Activated B cell treated with CpG ODN at 0.5 μM for 24 hours (primary cell): ENCODE measurements at places on chromosomes 11 and 22. TPM values are rescaled to one million over a fixed set of nuclear protein-coding genes. Genes with fewer than 3 reads are reported as not detected.

GRCh38 chr11:16769386-16769785, 30.9 kb downstream of the C11orf58 start:
- H3K4me3 ChIP-seq, result no peak overlapping the region
- no peak overlapping the region for H3K27ac ChIP-seq
- no peak for DNase-seq
- H3K27me3 ChIP-seq, result peaks cover 7% of the 10 kb centered on the region
- no peaks in the 10 kb centered on the region for H3K4me1 ChIP-seq
- H3K36me3 ChIP-seq, result no peaks in the 10 kb centered on the region

GRCh38 chr11:61280883-61281580, 14.1 kb downstream of the VWCE start:
- H3K27me3 ChIP-seq, result no peaks in the 10 kb centered on the region
- H3K27ac ChIP-seq, result no peak overlapping the region
- H3K4me1 ChIP-seq, result no peaks in the 10 kb centered on the region
- no peak overlapping the region for H3K4me3 ChIP-seq

- DNase-seq, result no peak
- H3K4me1 ChIP-seq, result no peaks in the 10 kb centered on the region
- peaks cover 8% of the 10 kb centered on the region for H3K27me3 ChIP-seq
These were observed at the start of gene MMP8 for GRCh38 chr11:102724904-102725500. Gene MMP8 (minus strand): TSS chr11:102724954. CDS start chr11:102724855, 99 bp downstream.

- DNase-seq, result no peak
- H3K27ac ChIP-seq, result no peak overlapping the region
- H3K4me1 ChIP-seq, result peaks cover 21% of the 10 kb centered on the region
- no peak overlapping the region for H3K4me3 ChIP-seq
- peaks cover 4% of the 10 kb centered on the region for H3K36me3 ChIP-seq
- no peaks in the 10 kb centered on the region for H3K27me3 ChIP-seq
These were observed 2.5 kb downstream of the USP18 start for GRCh38 chr22:18152519-18152918.

DNA sequence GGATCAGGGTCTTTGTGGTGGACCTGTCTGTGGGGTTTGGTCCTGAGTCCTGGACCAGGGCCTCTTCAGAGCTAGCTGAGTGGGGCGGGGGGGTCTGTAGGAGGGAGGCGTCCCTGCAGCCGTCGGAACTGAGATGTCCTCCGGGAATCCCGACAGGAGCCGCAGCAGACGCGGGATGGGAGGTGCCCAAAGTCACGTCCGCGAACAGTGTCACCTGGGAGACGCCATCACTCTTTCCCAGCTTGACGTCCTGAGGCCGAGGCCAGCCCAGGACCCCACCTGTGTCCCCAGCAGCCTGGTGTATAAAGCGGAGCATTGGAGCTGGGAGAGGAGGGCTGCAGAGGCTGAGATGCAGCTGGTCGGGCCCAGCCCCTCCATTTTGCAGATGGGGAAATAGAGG, 1234.7 kb downstream of the BRD1 start:
- H3K27me3 ChIP-seq, result no peaks in the 10 kb centered on the region
- no peak overlapping the region for H3K27ac ChIP-seq
- no peak for DNase-seq
- H3K36me3 ChIP-seq, result no peaks in the 10 kb centered on the region
- no peaks in the 10 kb centered on the region for H3K4me1 ChIP-seq

GRCh38 chr11:13339195-13340153, 61.9 kb downstream of the BMAL1 start:
- DNase-seq, result no peak
- no peaks in the 10 kb centered on the region for H3K27me3 ChIP-seq
- no peaks in the 10 kb centered on the region for H3K36me3 ChIP-seq
- no peak overlapping the region for H3K27ac ChIP-seq
- H3K4me3 ChIP-seq, result no peak overlapping the region
- H3K4me1 ChIP-seq, result peaks cover 51% of the 10 kb centered on the region

GRCh38 chr11:122192634-122193255, 76.7 kb upstream of the BLID start:
- no peak overlapping the region for H3K27ac ChIP-seq
- DNase-seq, result no peak
- H3K4me1 ChIP-seq, result no peaks in the 10 kb centered on the region
- peaks cover 2% of the 10 kb centered on the region for H3K27me3 ChIP-seq

GRCh38 chr22:44085743-44086270, 61.7 kb downstream of the PARVB start:
- peaks cover 26% of the 10 kb centered on the region for H3K36me3 ChIP-seq
- no peaks in the 10 kb centered on the region for H3K27me3 ChIP-seq
- DNase-seq, result peak; percentile 24
- H3K27ac ChIP-seq, result no peak overlapping the region
- H3K4me3 ChIP-seq, result no peak overlapping the region

- peaks cover 5% of the 10 kb centered on the region for H3K27me3 ChIP-seq
- DNase-seq, result no peak
- H3K4me3 ChIP-seq, result no peak overlapping the region
- no peak overlapping the region for H3K27ac ChIP-seq
- no peaks in the 10 kb centered on the region for H3K36me3 ChIP-seq
- H3K4me1 ChIP-seq, result no peaks in the 10 kb centered on the region
These were observed 40.7 kb upstream of the DKK3 start for GRCh38 chr11:12048936-12049790.

- DNase-seq, result no peak
- H3K4me1 ChIP-seq, result peaks cover 3% of the 10 kb centered on the region
- H3K27ac ChIP-seq, result no peak overlapping the region
These were observed 51.8 kb upstream of the ASPHD2 start for GRCh38 chr22:26377170-26377830.

DNA sequence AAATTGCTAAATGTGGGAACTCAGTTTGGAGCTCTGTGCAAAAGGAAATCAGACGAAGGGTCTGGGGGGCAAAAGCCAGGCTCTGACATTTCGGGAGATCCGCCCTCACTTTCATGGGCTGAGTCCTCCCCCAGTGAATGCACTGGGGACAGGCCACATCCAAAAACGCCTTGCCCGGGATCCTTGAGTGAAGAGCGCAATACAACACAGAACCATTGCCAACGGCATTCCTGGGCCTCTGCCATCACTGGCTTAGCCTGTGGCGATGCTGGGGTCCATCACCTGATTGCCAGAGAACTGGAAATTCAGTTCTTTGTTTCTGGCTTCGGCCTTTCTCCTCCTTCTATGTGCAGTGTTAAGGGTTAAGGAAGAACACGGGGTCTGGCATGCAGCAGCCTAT, 297.9 kb downstream of the SHANK2 start:
- no peak overlapping the region for H3K4me3 ChIP-seq
- peaks cover 3% of the 10 kb centered on the region for H3K27me3 ChIP-seq
- no peak overlapping the region for H3K27ac ChIP-seq
- no peaks in the 10 kb centered on the region for H3K4me1 ChIP-seq
- H3K36me3 ChIP-seq, result no peaks in the 10 kb centered on the region
- no peak for DNase-seq

DNA sequence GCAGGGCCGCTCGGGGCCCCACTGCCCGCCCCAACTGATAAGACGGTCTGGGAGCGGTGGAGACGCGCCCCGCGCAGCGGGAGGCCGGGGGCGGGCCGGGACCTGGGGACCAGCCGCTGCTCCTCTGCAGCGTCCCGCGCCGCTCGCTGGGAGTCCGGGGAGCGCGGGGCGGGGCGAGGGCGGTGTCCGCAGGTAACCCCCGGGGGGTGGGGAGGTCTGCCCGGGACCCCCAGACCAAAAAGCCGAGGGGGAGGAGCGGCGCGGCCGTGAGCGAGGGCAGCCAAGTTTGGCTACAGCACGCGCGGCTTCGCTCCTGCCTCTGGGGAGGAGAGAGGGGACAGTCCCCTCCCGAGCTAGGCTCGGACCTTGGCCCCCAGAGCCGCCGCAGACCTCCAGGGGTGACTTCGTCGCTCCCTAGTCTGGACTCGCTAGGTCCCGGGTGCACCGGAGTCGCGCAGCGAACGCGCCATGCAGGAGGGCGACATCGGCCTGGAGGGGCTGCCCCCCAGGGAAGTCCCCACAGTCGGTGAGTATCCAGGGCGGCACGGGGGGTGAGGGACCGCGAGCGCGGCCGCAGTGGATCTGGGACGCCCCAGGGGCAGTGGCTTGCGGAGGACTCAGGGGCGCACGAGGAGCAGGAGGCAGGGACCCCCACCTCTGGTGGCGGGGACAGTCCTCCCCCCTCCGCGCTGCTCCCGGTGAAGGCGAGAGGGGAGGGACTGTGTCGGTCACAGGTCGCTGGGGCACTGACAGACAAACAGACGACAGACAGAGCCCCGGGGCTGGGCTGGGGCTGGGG, 92.3 kb upstream of the ANO1 start:
- no peak overlapping the region for H3K4me3 ChIP-seq
- no peaks in the 10 kb centered on the region for H3K36me3 ChIP-seq
- H3K4me1 ChIP-seq, result peaks cover 10% of the 10 kb centered on the region
- DNase-seq, result no peak

Gene PLA2G6
- total RNA-seq, result 53.0 and 64.0 TPM in 2 replicates

Gene SLCO2B1
- 0.18 and 0.42 TPM in 2 replicates for total RNA-seq

Gene GAL3ST1
- total RNA-seq, result 0.27 TPM in 1 of 2 replicates, not detected in the other

Gene OR51A2
- not detected in 2 replicates for total RNA-seq

Gene YPEL4
- total RNA-seq, result not detected in 2 replicates

Gene OR52E2
- not detected in 2 replicates for total RNA-seq

Gene PARVA
- total RNA-seq, result not detected in 2 replicates

Gene NARS2
- total RNA-seq, result 16.5 and 18.9 TPM in 2 replicates
